HS-5 (cell line): ENCODE measurements at places on chromosomes 12 and 14.

DNA sequence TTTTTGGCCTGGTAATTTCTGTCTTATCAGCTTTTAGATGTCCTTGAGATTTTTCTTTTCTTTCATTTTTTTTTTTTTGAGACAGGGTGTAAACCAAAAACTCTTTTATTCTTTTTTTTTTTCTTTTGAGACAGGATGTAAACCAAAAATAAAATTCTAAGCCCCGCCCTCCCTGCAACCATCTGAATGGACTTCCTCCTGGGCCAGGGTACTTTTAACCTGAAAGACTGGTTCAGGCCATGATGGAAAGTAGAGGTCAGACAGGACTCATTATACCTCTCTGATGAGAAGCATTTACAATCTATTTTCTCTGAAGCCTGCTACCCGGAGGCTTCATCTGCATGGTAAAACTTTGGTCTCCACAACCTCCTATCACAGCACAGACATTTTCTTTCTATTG, 33.5 kb upstream of the TCL1B start:
- DNase-seq: no peak

- no peak for DNase-seq
Observed at GRCh38 chr12:52527121-52527800, 7.1 kb upstream of the KRT5 start.

DNA sequence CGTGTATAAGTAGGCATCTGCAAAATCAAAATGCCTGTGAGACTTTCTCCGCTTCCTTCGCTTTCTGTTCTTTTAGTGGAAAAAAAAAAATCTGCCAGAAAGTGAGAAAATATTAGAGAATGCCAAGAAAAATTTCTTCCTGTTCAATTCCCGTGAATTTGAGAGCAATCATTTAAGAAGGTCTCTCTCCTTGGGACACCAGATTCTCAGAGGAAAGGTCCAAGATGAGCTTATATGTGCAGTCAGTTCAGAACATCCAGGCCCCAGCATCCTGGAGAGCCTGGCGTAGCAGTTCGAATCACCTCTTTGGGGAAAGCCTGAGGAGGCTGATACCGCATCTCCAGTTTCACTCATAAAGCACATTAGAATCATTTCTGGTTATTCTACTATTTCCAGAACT, 912.8 kb downstream of the GALC start:
- no peak for DNase-seq

GRCh38 chr12:50923361-50924130, 28.8 kb upstream of the HIGD1C start:
- DNase-seq: no peak

GRCh38 chr14:73771848-73772638, 57.9 kb upstream of the PNMA1 start:
- no peak for DNase-seq

- no peak for DNase-seq
Observed at GRCh38 chr14:88835661-88836060, 11.2 kb downstream of the TTC8 start.

GRCh38 chr14:99320105-99320572, 48.1 kb upstream of the BCL11B start:
- DNase-seq: no peak

- DNase-seq: no peak
Observed at GRCh38 chr14:88987516-88987915, 163.1 kb downstream of the TTC8 start.

DNA sequence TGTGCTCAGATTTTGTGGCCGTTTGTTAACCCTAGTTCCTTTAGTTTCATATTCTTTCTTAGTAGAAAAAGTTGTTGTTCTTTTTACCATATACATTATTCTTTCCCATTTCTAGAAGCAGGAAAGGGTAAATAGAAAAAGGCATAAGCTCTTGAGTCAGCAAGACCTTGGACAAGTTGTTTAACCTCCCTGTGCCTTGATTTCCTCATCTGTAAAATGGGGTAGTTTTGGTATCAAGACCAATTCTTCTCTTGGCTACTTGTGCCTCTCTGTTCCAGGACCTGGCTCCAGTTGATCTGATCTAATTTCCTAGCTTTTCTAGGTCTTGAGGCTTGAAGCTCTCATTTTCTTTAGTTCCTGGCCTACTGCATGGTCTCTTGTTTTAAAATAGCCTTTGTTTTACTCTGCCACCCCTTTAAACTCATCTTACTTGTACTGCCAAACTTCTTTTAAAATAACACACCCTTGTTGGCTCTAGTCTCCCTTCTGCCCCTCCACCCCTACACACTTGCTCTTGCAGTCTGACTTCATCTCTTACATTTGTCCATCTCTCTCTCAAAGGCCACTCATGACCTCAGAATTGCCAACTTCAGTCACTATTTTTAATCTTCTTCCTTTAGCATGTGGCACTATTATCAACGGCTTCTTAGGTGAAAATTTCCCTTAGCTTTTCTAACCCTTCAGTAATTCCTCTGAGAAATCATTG, 143.7 kb downstream of the TTLL5 start:
- DNase-seq: no peak

- DNase-seq: no peak
Observed at GRCh38 chr12:93722835-93723567, 45.8 kb downstream of the CRADD start.

DNA sequence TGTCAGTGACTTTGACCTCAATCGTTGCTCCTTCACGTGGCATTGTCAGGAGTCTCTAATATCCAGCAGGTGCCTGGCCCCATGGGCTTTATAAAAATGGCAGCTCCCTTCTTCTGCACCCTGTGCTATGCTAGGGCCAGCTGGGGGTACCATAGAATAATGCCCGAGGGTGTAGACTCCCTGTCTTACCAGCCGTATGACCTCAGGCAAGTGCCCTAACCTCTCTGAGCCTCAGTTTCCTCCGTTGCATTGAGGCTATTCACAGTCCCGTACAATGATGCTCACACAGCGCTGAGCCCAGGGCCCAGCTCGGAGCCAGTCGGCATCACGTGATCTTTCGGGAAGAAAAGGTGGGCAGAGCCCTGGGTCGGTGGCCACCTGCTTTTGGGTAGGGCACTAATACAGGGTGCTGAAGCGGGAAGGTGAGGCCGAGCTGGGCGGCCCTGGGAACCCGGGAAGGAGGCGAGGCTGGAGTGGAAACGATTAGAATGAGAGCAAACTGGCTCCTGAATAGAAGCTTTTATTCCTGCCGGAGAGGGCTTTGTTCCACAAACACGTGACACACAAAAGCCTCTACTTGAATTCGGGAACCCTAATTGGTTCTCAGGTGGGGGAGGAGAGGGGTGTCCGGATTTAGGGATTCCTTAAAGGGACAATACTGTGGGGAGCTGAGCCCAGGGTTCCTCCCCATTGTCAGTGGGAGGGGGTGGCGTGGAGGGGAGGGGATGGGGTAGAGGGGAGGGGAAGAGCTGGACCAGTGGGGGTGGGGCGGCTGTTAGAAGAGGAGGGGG, 19.9 kb upstream of the MSI1 start:
- DNase-seq: no peak

DNA sequence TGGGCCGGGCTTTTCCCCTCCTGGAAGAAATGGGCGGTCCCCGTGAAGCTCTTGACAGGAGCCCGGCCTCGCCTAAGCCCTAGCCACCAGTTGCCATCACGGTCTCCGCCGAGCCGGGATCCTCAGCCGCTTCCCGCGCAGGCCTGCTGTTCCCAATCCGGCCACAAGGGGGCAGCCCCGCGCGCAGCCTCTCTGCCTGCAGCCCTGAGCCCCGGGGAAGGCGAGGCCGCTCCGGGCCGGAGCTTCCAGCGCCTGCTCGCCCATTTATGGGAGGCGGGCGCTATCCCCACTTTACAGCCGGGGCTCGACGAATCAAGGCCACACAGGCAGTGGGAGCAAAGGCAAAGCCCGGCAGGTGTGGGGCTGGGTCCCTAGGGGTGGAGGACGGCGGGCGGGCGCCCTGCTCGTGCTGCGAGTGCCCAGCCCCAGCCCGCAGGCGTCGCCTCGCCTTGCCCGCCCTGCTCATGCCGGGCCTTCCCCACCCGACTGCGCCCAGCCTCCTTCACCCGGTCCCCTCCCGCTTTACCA, 61.5 kb downstream of the LGMN start:
- no peak for DNase-seq

DNA sequence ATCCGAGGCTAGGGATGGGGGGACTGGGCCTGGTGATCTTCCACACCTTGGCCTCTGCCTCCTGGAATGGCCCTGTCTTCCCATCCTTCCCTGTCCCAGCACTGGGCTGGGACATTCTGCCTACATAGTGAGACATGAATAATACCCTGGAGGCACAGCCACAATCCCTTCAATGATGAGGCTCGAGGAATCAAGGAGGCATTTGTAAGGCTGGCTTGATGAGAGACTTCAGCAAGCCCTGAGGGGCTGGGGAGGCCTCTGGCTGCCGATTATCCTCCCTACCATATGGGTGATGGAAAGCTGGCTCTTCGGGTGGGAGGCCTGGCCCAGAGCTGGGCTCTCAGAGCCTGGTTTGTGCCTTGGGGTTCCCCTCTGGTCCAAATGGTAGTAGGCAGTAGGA, 92.5 kb downstream of the CALM1 start:
- DNase-seq: no peak

DNA sequence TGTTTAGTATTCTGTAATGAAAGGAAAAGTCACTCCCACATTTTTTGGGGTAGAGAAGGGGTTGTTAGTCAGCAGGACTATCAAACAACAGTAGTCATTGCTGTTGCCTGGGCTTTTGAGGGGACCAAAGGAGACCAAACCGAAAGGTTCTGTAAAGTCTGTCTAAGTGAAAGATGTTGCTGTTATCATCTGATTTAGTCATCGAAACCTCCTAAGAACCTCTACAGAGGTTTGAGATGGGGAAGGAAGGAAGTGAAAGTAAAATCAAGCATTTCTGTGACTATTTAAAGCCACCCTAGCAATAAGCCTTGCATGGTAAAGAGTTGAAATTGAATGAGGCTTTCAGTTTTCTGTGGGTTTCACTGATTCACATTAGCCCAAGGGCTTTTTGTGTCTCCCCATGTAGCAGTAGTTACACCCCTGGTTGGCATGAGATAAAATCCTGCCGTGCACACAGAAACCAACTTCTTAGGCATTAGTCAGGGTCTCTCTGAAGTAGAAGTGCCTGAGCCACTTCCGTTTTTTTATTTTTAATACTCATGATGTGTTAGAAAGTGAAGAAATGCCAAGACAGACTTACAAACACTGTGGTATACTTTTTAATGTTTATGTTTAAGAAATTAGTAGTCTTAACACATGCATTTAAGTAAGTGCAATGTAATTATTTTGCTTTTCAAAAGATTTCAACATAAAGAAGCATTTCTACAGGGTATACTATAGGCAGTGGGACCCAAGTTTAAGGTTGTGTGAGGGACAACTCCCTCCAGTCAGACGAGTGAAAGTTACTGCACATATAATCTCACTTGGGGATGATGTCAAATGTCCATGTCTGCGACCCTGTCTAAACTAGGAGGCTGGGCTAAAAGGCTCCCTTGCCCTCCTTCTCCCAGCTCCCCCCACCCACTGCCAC, 50.4 kb downstream of the DYRK2 start:
- no peak for DNase-seq
